Stimulated activated CD8-positive, alpha-beta memory T cell treated with anti-CD3 and anti-CD28 coated beads, Interleukin-15, amount 100 ng/mL, for 24 hours (primary cell): ENCODE measurements at places on chromosomes 6 and 20.

DNA sequence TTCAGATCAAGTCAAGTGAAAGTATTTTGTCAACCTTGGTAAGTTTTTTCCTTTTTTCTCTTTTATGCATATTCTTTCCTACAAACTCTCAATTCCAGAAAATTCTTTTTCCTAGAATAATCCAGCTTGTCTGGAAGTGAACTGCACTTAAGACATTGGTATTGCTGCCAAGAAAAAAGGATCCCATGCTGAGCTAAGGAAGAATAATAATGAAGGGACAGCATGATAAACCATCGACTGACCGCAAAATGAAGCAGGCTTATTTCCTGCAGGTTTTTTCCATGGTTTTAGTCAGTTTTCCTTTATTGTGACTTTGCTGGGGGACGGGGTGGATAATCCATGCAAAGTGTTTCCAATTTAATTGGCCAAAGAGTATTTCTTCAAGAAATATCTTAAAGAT is 857.6 kb upstream of the SLC35B3 start:
- no peak for DNase-seq

GRCh38 chr6:54754406-54754805 is 92.2 kb upstream of the FAM83B start:
- DNase-seq, result no peak

- DNase-seq, result no peak
These were observed 29.8 kb upstream of the SCUBE3 start for GRCh38 chr6:35183935-35184334.

- DNase-seq, result no peak
These were observed 35.3 kb downstream of the CHMP4B start for GRCh38 chr20:33846291-33846935.

GRCh38 chr20:36824142-36824940 is 50.8 kb upstream of the DSN1 start:
- DNase-seq, result no peak

DNA sequence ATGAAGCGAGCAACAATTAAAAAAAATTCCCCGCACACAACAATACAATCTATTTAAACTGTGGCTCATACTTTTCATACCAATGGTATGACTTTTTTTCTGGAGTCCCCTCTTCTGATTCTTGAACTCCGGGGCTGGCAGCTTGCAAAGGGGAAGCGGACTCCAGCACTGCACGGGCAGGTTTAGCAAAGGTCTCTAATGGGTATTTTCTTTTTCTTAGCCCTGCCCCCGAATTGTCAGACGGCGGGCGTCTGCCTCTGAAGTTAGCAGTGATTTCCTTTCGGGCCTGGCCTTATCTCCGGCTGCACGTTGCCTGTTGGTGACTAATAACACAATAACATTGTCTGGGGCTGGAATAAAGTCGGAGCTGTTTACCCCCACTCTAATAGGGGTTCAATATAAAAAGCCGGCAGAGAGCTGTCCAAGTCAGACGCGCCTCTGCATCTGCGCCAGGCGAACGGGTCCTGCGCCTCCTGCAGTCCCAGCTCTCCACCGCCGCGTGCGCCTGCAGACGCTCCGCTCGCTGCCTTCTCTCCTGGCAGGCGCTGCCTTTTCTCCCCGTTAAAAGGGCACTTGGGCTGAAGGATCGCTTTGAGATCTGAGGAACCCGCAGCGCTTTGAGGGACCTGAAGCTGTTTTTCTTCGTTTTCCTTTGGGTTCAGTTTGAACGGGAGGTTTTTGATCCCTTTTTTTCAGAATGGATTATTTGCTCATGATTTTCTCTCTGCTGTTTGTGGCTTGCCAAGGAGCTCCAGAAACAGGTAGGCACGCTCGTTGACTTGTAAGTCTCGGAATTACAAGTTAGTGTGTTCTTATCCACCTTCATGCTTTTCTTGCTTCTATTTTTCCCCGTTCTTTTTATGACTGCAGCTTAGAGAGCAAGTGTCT is at the start of gene EDN1:
TSS of gene EDN1 (plus strand) at position 429 of the 888 bp plus-strand sequence. CDS start at position 698, 269 bp downstream.
- DNase-seq, result peak; percentile 31

DNA sequence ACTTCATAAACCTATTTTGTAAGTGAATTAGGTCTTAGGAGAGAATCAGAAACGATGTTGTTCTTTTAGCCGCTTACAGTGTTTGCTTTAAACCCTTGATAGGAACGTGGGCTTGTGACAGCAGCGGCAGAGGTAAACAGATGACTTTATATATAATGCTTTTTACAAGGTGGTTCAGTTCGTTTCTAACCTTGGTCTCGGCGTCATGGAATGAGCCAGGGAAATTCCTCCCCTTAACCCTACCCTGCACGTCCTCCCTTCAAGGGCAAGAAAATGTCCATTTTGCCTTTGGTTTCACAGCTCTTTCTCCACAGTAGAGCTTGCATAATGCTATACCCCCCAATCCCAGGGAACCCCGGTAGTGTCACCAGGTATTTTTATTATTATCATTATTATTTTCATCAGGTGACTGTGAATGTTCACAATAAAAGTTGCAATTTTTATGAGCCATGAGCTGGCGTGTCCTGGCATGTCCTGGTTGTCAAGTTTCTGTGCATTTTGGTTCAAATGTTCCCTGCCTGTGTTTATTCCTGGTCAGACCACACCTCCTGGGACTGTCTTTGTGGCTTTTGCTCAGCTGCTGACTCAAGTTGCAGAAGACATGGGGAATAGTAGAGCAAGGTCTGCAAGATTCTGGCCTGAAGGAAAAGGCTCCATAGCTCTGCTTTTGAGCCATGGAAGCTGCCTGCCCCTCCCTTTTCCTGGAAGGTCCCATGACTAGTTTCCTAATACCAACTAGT is 112.8 kb upstream of the BMP2 start:
- DNase-seq, result no peak

- DNase-seq, result no peak
These were observed 910 bp upstream of the PCSK2 start for GRCh38 chr20:17225851-17226409.

DNA sequence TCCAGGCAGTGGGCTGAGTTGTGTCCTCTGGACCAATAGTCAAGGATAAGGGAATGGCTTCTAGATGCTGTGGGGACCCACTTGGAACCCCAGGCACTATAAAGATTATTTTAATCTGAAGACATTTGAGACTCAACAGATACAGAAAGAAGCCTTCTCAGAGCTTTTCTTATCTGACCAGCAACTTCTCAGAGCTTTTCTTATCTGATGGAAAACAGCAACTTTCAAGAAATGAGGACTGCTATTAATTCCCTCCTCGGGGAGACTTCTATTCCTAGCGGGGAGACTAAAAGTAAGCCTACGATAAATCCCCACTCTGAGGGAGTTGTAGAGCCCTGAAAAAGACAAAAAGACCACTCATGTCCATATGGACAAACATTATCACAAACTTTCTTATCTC is 160.5 kb downstream of the RNASET2 start:
- no peak for DNase-seq

GRCh38 chr6:159976686-159977254 is 7.9 kb downstream of the IGF2R start:
- no peak for DNase-seq

DNA sequence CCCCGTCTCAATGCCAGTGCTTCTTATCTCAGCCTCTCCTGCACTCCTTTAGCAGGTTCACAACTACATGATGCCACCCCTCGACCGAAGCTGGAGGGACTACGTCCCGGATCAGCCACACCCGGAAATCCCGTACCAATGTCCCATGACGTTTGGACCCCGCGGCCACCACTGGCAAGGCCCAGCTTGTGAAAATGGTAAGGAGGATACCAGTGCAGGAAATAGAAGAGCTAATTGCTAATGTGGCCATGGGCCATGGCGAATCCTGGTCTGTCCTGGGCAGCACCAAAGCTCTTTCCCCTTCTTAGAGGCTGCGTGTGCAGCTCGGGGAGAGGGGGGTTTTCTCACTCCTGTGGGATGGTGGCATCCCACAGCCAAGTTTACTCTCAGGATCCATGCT is 5.5 kb downstream of the IRF4 start:
- DNase-seq, result no peak

DNA sequence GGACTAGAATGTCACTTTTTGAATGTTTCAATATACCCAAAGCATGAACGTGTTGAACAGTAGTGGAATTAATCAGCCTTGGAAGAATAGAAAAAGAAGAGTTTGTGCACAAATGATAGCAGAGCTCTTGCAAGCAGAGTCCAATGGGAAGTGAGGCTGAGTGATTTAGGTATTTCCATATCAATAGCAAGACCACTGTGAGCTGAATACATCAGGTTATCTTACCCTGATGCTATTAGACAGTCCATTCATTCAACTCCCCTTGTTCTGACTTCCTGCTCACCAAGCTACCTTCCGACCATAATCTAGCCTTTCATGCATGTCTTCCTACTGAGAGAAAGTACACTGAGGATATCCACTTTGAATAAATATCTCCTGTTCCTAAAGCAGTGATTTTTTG is 349.2 kb upstream of the RNF217 start:
- DNase-seq, result no peak

GRCh38 chr6:168326294-168327261 is 7.0 kb upstream of the DACT2 start:
- DNase-seq, result no peak

DNA sequence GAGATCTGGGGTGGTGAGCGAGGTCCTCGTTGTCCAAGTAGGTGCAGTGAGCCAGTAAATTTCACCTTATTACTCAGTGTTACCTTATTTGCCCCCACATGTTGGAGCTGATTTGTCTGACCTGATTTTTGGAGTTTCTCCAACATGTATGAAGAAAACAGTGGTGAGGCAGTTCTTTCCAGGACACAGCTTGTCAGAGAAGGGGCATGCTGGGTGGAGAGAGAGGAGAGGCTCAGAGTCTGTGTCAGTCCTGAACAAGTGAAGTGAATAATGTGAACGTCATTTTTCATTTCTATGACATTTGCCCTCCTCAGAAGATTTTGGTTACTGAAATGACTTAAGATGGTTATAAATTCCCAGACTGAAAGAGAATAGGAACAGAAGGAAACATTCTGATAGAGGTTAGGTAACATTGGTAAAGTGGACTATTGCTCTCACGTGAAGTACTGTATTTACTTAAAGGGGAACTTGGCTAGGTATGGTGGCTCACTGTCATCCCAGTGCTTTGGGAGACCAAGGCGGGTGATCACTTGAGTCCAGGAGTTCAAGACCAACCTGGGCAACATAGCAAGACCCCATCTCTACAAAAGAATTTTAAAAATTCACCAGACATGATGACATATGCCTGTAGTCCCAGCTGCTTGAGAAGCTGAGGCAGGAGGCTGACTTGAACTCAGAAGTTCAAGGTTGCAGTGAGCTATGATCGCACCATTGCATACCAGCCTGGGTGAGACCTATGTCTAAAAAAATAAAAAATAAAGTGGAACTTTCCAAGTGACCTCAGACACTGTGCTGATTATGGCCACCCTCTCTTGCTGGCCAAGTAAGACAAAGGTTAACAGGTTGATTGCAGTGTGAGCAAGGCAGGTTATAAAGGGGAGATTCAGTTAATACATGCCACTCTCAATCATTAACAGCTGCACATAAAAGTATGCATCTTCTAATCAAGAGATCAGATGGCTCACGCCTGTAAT is 184.3 kb downstream of the EDN1 start:
- no peak for DNase-seq

DNA sequence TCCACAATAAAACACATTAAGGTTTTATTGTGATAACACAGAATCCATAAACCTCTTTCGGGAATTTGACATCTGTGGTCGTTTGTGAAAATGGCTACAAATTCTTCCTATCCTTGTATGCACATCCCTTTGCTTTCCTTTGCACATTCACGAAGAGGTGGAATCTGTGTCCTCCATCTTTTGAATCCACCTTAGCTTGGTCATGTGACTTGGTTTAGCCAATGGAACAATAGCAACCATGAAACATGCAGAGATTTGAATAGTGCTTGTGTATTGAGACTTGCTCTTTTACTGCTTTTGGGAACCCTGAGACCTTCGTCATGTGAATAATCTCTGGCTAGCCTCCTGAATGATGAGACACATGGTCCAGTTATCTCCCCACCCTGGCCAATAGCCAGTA is 49.7 kb upstream of the NOP56 start:
- no peak for DNase-seq

DNA sequence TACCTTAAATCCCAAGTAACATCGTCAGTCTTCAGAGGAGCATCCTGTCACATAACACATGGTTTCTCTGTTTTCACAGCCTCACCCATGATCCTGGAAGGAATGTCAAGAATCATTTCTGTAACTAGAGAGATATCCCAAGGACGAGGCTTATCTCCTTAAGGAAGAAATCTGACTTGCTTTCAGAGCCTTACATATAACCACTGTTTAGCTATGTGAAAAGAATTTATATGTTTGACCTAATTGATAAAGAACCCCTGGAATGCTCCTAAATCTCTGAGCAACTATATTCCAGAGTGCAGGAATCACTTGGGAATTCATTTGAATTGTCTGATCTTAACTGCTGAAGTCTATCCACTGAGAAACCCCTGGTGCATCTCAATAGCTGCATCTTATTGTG is 243.1 kb downstream of the ALDH8A1 start:
- DNase-seq, result no peak

- DNase-seq, result no peak
These were observed 16.8 kb upstream of the BNIP5 start for GRCh38 chr6:36353411-36353915.

- no peak for DNase-seq
These were observed 46.0 kb upstream of the DACT2 start for GRCh38 chr6:168365422-168366165.

DNA sequence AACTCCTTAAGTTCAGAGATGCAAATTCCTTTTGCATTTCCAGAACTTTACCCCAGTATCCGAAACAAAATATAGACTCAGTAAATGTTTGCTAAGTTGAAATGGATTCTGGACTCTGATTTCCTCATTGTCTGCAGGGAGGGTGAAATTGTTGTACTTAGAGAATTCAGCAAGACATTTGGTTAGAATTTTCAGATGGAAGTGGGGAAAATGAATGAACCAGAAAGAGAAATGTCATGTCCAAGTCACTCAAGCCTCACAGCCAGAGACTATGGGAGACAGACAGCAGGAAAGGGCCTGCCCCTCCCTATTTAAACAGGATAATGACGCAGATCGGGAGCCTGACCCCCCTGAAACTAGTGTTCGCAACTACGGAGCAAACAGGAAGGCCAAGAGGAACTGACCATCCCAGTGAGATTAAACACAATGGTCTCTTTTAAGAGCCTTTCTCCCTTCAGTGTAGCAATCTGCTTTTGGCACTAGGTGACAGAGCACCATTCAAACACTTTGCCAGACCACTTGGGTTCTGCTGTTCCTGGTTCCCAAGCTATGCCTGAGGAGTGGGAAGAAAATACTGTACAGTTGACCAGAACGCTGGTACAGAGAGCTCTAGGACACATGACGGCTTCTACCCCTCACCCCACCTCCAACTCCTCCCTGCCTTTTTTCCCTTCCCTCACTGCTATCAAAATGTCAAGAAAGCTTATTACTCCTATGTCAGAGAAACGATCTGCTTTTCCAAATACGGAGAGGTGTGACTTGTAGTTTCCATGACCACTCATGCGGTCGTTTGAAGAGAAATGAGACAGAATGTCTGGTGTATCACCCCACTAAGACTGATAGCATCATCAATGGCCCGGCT is 13.7 kb downstream of the NEDD9 start:
- no peak for DNase-seq

DNA sequence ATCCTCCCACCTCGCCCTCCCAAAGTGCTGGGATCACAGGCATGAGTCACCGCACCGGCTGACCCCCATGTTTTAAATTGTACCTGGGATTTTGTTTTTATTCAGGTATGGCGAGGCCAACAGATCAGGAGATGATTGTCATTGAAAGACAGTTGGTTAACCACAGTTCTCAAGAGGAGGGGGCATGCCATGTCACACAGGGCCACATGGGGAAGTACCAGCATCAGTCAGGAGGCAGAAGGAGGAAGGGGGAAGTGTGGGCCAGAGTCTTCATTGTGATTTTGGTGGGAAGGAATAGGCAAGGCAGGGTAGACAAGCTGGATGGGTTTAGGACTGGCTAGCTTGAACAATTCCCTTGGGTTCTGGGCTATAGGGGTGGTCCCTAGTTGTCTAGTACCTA is 9.9 kb upstream of the MMP9 start:
- DNase-seq, result no peak
